ENCODE measurements at places on chromosomes 7 and 10.

GRCh38 chr10:124660404-124661125 is 83.6 kb downstream of the FAM53B start:
- DNase-seq: no peak

DNA sequence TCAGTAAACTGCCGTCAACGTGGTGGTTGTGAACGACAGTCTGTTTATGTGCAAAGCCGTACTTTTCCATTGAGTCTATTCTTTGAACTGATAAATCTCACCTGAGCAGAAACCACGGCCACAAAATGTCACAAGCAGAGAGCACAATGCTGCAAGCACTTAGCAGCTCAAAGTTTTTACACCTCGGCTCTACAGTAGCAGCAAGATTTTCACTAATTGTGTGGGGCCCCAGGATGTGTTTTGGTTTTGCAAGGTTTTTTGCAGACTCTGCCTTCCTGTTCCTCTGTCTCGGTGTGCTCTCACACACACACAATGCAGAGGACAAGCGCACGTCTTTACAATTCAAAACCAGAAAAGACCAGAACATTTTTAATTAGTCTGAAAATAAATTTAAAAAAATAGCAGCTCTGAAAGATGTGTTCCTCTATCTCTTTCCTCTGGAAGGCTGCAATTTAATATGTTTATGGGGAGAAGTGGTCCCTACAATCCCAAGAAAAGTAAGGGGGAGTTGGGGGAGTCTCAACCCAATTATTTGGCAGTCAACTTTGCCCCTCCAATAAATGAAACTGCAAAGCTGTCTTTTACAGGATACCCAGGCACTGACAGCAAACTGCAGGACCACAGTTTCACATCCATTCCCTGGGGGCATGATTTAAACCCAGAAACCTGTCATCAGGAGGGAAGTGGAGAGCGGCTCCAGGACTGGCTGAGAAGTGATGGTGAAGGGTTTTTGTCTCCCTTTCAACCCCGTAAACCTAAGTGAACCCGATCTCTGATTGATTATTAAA is 73.8 kb upstream of the SFMBT2 start:
- no peak for DNase-seq

DNA sequence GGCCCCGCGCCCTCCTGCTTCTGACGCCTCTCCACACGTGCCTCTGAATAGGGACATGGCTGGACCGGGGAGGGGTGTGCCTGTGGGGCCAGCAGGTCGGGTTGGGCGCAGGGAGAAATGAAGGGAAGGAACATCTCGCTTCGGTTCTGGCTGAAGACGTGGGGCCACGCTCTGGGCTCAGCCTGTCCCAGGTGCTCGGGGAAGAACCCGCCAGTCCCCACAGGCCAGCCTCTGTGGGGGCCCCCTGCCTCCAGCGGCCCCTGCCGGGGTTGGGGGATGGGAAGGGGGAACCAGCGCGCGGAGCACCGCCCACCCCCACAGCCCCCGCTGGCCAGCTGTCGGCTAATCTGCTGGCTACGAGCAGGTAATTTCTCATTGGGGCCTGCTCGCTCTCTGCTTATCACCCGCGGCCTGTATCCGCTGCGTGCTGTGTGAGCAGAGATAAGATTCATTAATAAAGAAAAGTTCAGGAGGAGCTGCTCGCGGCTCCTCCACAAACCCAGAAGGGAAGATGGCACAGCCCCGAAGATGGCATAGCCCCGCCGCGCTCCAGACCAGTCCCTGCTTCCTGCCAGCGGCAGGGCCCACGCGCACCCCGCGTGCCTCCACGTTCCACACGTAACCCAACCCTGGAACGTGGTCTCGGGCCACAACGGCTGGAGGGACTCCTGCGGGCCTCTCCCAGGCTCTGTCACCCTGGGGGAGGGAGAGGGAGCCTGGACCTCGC is 186.2 kb downstream of the ELFN1 start:
- no peak for DNase-seq

GRCh38 chr7:1176891-1177373 is 16.9 kb upstream of the ZFAND2A start:
- no peak for DNase-seq

Data from NCI-H1436 treated with DMSO at 0.1 percent for 48 hours (cell line).